ENCODE measurements at places on chromosomes 7 and 10.

GRCh38 chr10:86579883-86580520, 58.4 kb upstream of the WAPL start:
- DNase-seq = no peak

- no peak for DNase-seq
Measured at GRCh38 chr10:44300666-44301649, 83.9 kb downstream of the CXCL12 start.

DNA sequence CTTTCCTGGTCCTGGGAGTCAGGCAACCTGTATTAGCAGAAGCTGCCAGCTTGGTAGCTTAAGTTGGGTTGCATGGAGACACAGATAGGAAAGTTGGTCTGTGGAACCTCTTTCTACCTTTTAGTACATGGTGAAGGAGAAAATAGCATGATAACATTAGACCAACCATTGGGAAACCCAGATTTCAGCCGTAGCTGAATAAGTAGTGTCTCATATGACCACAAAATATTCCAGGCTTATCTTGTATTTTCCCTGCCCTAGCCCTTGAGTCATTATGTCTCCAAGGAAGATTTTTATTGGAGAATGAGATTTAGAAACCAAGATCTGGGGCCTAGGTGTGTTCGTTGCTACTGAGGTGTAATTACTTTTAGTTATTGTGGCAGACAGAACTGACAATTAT, 67.2 kb downstream of the CCSER2 start:
- DNase-seq = no peak

DNA sequence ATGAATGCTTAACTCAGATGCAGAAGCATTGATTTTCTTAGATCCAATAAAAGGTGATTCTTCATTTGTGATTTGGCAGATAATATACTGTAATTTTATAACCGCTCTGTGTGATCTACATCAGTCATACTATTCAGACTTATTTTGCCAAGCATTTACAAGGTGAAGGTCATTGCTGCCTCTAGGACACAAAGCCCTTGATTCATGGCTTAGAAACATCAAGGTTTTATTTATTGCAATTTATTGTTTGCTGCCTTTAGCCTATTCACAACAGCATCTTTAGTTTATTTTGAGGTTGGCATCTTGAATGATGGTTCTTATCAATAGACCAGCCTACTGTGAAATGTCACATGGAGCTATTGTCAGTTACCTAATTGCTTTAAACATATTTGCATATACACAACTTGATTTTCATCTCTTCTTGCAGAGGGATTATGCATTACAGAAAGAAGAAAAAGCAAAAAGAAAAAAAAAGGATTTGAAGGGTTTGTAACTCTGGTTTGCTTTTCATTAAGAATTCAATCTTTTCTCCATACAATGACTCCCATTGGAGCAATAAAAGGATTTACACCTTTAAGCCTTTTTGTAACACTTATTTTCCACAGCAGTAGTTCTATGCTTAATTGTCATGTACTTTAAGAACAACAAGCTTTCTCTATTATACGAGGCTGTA, 1371.6 kb upstream of the CELF2 start:
- no peak for DNase-seq

GRCh38 chr10:125792342-125793300, 17.0 kb upstream of the MMP21 start:
- DNase-seq = no peak

- no peak for DNase-seq
Measured at GRCh38 chr10:30990971-30991646, 40.6 kb downstream of the ZNF438 start.

- no peak for DNase-seq
Measured at GRCh38 chr7:99010281-99010680, 131.9 kb downstream of the TRRAP start.
